ENCODE measurements at places on chromosomes 6 and 20.

DNA sequence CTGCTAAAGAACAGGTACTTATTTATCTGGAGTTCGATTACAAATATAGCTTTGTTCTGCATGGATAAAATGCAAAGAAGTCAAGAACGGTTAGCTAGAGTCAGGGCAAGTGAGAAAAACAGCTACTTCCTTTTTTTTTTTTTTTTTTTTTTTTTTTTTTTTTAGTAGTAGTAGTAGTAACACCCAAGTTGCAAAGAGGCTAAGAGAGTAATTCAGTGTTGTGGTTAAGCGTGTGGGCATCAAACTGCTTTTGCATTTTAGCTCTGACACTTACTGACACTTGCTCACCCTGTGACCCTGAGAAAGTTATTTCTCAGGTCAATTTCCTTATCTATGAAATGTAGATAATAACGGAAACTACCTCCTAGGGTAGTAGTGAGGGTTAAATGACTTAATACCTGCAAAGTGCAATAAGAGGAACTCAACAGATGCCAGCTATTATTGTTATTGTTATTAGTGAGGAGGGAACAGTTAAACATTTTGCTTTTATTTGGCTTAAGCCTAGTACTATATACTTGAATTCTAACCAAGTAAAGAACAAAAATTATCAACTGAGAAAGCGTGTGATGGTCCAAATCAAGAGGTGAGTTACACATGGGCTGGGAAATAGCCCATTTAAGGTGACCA is 86.7 kb upstream of the BACH2 start:
- H3K36me3 ChIP-seq: no peaks in the 10 kb centered on the region
- DNase-seq: no peak
- peaks cover 8% of the 10 kb centered on the region for H3K4me1 ChIP-seq
- H3K27me3 ChIP-seq: no peaks in the 10 kb centered on the region

GRCh38 chr20:46270977-46271744 is 37.1 kb downstream of the CDH22 start:
- no peaks in the 10 kb centered on the region for H3K4me1 ChIP-seq
- H3K27me3 ChIP-seq: peaks cover 33% of the 10 kb centered on the region
- no peaks in the 10 kb centered on the region for H3K36me3 ChIP-seq
- DNase-seq: no peak
- no peak overlapping the region for H3K27ac ChIP-seq
- no peak overlapping the region for H3K4me3 ChIP-seq

DNA sequence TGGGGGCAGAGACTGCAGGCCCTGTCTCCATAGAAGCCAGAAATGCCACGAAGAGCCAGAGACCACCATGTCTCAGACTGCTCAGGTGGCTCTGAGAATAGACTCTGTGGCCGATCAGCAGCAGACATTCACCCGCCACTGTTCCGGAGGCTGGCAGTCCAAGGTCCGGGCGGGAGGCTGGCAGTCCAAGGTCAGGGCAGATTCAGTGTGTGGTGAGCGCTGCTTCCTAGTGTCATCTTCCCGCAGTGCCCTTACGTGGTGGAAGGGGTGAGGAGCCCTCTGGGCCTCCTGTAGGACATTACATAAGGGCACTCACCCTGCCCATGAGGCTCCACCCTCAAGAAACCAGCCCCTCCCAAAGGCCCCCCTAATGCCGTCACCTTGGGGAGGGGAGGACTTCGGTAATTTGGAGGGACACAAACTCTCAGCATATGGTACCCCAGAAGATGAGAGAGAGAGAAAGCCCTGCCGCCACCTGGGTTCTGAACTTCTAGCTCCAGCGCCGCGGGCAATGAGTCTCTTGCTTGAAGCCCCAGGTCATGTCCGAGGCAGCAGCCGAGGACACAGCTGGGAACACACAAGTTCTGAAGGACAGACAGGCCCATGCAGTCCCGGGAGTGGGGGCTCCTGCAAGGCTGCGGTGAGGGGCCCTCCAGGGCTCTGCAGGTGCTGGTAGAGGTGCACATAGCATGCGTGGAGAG is 36.4 kb downstream of the DACT2 start:
- no peaks in the 10 kb centered on the region for H3K4me1 ChIP-seq
- H3K36me3 ChIP-seq: no peaks in the 10 kb centered on the region
- no peak for DNase-seq
- H3K27me3 ChIP-seq: no peaks in the 10 kb centered on the region
- no peak overlapping the region for H3K27ac ChIP-seq

DNA sequence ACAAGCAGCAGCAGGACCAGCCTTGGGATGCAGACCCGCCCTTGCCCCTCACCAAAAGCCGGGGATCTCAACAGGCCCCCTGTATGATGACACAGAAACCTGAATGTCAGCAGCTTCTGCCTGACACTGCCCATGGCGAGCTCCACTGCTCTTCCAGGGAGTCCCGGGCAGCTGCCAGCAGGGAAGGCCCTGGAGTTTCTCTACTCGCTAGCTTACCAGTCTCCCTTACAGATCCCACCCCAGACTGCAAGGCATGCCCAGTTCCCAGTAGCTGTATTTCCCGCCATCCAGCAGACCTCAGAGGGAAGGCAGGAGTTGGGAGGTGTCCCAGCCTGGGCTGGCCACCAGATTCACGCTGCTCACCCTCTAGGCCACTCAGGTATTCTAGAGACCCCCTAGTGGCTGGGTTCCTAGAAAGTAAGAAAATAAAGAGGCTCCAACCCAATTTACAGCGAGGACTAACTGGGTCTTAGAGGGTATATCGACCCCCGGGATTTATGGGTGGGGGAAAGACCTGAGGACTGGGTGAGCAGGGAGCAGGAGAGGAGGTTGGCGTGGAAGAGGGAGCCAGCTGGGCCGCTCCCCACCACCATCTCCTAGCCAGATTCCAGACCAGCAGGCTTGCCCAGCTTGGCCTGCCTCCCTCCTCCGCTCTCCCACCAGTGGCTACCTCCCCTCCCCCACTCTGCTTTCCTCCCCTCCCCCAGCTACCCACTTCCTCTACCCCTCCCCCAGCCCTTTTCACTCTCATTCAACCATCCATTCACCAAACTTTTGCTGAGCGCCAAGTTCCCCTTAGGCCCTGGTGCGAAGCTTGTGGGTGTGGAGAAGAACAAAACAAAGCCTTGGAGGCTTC is 9.7 kb upstream of the HMGA1 start:
- peaks cover 37% of the 10 kb centered on the region for H3K4me1 ChIP-seq
- H3K27ac ChIP-seq: no peak overlapping the region
- no peak overlapping the region for H3K4me3 ChIP-seq
- DNase-seq: no peak
- H3K36me3 ChIP-seq: no peaks in the 10 kb centered on the region

DNA sequence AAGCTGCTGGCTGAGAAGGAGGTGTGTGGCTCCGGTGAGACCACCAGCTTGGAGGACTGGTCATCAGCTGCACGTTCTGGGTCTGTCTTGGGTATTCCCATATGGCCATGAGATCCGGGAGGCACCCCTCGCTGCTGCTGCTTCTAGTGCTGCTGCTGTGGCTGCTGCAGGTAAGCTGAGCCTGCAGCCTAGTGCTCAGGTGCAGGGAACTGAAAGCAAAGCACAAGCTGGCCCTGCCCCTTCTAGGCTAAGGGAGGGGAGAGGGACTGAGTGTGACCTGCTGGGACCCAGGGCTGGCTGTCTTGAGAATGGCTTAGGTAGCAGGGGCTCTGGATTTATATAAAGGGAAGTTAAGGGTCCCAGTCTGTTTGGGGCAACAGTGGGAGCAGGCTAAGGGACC is 403 bp downstream of the CDH26 start:
- no peak overlapping the region for H3K4me3 ChIP-seq
- H3K27ac ChIP-seq: no peak overlapping the region
- H3K4me1 ChIP-seq: no peaks in the 10 kb centered on the region
- peaks cover 18% of the 10 kb centered on the region for H3K27me3 ChIP-seq
- H3K36me3 ChIP-seq: no peaks in the 10 kb centered on the region
- DNase-seq: no peak

GRCh38 chr6:158835616-158836221 is 16.6 kb upstream of the EZR start:
- 0 out of 2 replicates have a peak, but pooled peaks cover 3% of the 10 kb centered on the region for H3K4me1 ChIP-seq
- H3K27ac ChIP-seq: no peak overlapping the region
- no peak for DNase-seq
